ENCODE measurements at places on chromosomes 7 and 10.

DNA sequence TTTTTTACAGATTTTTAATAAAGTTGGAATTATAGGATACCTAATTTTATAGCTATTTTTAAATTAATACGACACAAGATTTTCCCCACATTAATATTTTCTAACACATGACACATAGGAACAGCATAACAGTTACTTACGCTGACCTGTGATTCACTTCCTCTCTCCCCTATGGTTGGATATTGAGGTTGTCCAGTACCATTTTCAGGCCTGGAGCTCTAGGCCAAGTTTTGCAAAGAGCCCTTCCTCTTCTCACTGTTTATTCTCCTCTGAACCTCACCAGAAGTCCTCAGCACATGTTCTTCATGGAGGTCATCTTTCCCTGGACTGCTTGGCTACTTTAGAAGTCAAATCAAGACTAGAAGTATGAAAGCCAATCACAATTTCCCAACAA lies 28.2 kb downstream of the LYZL1 start:
- DNase-seq = no peak

GRCh38 chr7:1966631-1967200 lies 266.0 kb downstream of the MAD1L1 start:
- no peak for DNase-seq

- DNase-seq = peak; percentile 83
Measured at GRCh38 chr10:110414548-110415309, 83.0 kb upstream of the DUSP5 start.

GRCh38 chr10:14299556-14299955 lies 31.2 kb downstream of the FRMD4A start:
- DNase-seq = no peak

- no peak for DNase-seq
Measured at GRCh38 chr7:45712872-45713668, 138.9 kb downstream of the ADCY1 start.

GRCh38 chr7:29606287-29606721 lies 42.7 kb downstream of the PRR15 start:
- no peak for DNase-seq

DNA sequence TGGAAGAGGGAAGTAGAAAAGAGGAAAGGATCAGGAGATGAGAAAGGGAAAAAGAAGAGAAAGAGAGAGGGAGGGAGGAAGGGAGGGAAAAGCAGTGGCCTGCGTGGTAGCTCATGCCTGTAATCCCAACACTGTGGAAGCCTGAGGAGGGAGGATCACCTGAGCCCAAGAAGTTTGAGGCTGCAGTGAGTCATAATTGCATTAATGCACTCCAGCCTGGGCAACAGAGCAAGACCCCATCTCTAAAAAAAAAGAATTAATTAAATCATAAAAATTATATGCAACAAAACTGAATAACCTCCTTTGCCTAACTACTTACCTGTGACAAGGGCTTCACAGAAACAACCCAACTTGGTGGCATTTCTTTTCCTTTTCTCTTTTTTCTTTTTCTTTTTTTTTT lies 107.9 kb upstream of the SFMBT2 start:
- no peak for DNase-seq

DNA sequence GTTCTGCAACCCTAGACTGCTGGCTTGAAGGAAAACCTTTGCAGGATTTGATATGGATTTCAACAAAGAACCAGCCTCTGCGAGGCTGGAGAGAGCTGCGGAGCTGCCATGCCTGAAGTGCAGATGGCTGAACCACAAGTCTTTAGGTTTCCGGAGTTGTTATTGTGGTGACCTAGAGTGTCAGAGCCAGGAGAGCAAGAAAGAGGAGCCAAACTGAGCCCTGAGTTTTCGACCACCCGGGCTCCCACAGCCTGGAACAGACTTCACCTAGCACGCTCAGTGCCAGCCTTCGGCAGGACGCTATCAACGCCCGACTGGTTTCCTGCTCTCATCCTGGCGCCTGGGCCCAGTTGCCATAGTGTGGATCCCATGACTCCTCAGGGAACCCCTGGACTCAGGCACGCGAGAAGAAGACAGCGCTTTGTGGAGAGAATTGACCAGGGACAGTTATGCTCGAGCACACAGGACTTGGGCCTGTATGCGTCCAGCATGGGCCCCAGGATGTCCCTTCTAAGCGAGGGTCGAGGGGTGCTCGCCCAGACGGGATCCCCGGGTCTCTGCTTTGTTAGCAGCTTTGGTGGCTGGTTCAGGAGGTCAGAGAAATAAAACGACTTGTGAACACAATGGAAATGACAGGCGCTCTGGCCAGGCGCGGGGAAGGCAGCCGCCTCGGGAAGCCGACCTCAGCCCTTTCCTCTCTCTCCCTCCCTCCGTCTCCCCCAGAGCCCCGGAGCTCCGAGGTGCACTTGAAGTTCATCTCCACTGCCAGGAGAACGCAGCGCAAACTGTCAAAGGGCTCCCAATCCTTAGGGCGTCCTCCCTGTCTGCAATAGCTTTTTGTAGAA lies 1.8 kb upstream of the GAD2 start:
- no peak for DNase-seq

GRCh38 chr10:56991591-56992069 lies 630.6 kb upstream of the ZWINT start:
- DNase-seq = no peak

GRCh38 chr7:41832941-41833340 lies 130.1 kb upstream of the INHBA start:
- no peak for DNase-seq

GRCh38 chr7:85829817-85830432 lies 643.1 kb upstream of the SEMA3D start:
- no peak for DNase-seq

DNA sequence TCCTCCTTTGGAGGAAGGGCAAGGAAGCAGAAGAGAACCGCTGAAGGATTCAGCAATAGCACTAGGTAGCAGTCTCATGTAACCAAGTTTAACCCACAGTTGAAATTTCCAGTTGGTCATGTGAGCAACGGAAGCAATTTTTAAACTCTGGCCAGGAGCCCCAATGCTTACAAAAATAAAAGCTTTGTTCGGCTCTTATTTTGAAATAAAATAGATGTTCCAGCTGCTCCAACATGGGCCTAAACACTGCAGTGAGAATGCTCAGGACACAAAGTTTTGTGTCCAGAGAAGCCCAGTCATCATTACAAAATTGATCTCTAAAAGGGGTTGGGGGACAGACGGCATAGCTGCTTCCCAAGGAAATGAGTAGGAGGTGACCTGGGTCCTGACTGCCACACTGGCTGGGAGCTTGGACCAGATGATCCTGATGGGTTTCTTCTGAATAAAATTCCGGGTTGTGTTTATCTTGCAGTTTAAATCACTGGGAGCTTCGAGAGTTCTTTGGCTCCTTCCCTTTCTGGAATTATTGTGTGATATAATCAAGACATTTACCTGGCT lies 452 bp upstream of the TMEM140 start:
- DNase-seq = peak; percentile 26

DNA sequence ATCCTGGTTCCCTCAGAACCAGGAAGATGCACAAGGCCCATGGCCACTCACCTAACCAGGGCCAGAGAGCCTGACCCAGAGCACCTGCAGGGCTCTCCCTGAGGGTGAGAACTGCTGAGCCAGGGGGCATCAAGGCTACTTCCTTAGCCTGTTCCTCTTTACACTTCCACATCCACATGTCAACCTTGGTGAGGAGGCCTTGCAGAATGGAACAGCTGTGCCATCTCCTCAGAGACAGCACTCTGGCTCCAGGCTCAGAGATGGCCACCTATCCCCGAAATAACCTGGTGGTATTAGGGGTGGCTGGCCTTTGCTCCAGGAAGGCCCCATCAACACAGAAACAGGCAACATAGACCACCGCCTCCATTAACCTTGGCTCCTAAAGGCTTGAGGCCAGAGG lies 473.0 kb downstream of the RPS24 start:
- DNase-seq = no peak

DNA sequence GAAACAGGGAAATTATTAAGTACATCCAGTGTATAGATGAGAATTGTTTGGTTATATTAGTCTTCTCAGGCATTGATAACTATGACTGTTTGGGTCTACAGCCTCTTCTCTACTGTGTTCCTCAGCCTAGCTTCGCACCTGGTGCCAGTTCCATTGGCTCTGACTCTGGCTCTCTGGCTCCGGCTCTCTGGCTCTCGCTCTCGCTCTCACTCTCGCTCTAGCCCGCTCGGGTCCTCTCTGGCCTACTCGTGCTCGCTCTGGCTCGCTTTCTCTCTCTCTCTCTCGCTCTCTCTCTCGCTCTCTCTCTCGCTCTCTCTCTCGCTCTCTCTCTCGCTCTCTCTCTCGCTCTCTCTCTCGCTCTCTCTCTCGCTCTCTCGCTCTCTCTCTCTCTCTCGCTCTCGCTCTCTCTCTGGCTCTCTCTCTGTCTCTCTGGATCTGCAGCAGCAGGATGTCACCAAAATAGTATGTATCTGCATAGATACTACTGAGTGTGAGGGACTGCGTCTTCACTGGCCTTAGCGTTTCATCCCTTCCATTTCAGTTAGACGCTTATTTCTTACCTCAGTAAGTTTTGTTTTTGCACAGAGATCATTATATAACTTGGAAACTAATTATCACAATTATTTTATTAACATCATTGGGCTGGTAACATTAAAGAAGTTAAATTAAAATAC lies 6.5 kb upstream of the SSBP1 start:
- DNase-seq = no peak

GRCh38 chr10:112481602-112482001 lies 34.6 kb downstream of the VTI1A start:
- DNase-seq = no peak

GRCh38 chr10:61166065-61166464 lies 222.1 kb upstream of the RHOBTB1 start:
- DNase-seq = no peak

- DNase-seq = no peak
Measured at GRCh38 chr7:29434380-29434768, 129.3 kb upstream of the PRR15 start.

- no peak for DNase-seq
Measured at GRCh38 chr10:129960481-129961156, 3.5 kb downstream of the EBF3 start.

DNA sequence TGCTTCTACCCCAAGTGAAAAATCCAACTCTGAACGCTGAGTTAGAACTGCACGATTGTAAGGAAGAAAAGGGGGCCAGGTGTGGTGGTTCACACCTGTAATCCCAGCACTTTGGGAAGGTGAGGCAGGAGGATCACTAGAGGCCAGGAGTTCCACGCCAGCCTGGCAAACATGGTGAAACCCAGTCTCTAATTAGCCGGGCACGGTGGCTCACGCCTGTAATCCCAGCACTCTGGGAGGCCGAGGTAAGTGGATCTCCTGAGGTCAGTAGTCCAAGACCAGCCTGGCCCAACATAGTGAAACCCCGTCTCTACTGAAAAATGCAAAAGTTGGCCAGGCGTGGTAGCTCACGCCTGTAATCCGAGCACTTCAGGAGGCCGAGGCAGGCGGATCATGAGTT lies 9.0 kb downstream of the GUSB start:
- DNase-seq = no peak

DNA sequence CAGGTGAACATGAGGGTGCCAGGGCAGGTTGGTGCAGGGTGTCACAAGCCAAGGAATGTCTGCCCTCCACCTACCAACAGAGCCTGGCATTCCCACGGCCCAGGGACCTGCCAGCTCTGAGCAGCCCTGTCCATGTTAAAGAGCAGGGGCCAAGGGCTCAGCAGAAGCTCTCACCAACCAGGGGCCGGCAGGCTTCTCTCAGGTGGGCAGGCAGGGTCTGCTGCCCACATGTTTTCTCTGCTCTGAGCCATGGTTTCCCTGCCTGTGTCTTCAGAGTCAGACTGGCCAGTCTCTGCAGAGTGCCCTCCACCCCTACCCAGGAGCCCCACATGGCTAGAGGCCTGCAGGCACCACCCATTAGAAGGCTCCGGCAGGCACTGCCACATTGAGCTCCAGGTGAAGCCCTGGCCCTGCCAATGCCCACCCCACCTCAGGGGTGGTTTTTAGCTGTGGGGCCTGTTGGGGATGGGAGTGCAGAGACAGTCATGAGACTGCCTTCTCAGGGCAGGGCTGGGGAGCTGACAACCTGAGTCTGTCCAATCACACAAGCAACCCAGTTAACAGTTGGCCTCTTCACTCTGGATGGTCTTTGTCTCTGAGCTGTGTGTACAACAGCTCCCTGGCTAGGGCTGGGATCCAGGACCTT lies 135.9 kb downstream of the ARHGAP22 start:
- no peak for DNase-seq

DNA sequence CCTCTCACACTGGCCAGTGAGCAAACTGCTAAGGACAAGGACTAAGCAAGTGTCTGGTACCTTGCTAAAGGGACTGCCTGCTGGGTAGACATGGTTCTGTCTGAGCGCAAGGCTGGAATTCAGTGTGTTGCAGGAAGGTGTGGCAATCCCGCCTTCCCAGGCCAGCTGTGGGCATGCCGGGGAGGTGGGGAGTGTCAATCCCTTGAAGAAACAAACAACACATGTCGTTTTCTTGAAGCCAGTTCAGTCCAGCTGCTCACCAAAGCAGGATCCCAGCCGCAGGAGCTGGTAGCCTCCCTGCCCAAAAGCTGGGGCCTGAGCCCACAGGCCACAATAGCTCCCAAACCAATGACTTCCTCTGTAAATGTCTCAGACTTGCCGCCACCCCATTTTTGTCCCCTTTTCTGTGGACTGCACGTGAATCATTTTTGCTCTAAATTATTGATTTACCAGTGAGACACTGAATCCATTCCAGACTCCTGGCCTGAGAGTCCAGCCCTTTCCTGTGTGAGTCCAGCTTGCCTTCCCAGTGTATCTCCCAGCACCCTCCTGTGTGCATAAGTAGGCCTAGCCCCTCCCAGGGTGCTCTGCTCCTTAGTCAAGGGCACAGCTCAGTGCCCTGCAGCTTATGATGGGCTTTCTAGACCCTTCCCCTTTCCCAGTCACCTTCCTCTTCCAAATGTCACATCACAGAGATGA lies 166.8 kb downstream of the RGS10 start:
- DNase-seq = no peak

DNA sequence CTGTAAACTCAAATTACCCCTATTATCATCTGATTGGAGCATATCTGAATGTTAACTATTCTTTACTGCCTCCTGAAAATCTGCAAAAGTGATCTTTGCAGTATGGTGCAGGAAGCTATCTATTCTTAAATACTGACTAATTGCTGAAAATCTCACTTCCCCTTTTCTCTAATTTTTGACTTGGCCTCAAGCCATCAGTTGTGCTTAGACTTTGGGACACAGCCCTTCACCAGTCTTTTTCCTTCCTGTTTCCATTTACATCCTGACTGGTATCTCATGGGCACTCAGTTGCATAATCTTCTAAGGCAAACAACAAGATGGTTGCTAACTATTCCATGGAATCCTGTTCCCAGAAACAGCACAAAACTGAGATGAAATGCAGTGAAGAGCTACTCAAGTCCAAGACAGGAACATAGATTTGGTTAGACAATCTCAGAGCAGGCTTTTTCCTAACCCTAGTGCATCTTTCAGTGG lies 228.5 kb downstream of the SORCS1 start:
- DNase-seq = no peak
